Pons (tissue), 1 donor: ENCODE measurements at places on chromosomes 6 and 20.

- no peak for DNase-seq
Measured at GRCh38 chr20:25207149-25207959, 11.8 kb downstream of the ENTPD6 start.

DNA sequence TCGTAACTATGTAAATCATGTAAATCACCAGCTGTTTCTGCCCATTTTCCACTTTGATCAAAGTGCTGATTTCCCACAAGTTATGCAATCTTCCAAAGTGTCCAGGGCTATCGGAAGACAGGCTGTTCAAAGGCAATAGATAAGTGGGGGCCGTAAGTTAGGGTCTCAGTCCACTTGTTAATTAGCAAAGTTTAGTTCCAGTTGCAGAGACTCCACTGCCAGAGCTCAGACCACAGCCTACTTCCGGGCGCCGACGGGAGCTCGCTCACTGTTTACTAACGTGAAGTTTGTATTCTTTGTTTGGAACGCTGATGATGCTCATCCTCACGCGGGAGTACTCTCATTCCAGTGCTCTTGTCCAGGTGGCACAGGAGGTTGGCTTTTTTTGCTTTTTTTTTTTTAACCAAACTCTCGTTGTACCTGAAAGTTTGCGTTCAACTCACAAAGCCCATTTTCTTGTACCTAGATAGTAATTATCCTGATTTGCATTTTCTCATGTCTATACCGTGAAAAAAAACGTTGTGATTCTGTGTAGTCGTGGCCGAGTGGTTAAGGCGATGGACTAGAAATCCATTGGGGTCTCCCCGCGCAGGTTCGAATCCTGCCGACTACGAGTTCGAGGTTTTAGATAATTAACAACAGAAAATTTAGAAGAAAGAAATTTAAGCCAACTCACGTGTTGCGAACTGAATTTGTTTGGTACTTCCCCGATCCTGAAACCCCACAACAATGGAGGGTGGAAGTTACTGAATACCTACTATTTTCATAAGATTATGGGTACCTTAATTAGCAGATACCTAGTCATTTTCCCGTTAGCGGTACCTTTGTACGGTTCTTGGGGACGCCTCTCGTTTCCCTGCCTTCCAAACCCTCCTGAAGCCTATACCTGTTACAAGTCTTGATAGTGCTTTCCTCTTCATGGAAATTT, 29.9 kb upstream of the ZNF184 start:
- peak; percentile 47 for DNase-seq

DNA sequence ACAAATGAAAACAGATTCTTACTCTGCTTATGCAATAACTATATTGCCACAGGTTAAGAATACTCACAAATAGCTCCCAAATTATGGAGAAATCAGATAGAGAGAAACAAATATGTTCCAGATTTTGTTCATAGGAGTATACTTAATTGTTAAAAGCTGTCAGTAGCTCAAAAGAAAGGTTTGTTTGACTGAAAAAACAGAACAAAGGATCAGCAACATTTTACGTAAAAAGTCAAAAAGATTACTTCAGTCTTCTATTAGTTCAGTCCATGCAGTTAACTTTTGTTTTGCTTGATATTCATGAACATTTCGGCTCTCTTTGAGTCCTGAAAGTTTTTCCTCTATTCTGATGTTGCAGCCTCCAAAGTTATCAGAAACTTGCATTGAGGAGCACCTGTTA, 13.4 kb upstream of the NANP start:
- no peak for DNase-seq

- DNase-seq = no peak
Measured at GRCh38 chr20:56955680-56956079, 310.8 kb downstream of the BMP7 start.

DNA sequence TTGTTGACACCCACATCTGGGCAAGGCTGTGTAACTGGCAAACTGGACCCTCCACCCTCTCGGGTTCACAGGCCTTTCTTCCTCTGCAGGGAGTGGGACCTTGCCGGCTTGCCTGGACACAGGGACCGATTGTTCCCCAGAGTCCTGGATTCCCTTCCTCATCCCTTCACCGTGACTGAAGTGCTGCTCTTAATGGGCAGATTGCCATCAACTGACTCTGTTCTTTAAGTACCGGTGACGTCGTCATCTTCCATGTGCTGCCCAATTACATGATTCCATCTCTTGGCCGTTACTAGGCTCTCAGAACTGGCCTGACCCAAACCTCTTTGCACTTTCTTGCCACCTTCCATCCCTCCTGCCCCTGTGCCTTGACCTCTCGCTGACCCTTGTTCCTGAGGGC, 85.4 kb downstream of the EYA4 start:
- DNase-seq = no peak

DNA sequence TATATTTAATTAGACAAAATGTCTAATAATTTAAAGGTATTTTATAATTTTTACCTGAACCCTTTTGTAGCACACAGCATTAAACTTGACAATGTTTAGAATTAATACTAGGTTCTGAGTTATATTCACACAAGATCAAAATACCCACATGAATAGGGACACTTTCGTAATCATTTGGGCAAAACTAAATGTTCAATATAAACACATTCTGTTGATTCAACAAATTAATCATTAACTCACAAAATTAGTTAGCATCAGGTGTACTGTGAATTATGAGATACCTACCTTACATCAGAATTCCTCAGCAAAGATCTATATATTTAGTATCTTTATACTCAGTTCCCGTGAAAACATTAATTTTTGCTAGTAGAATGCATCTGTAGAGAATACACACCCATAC, 481.5 kb upstream of the MANEA start:
- no peak for DNase-seq

GRCh38 chr6:127423921-127424320, 35.3 kb downstream of the KIAA0408 start:
- DNase-seq = no peak

- DNase-seq = peak; percentile 90
Measured at GRCh38 chr20:62668441-62669027, 26.2 kb downstream of the SLCO4A1 start.

- no peak for DNase-seq
Measured at GRCh38 chr6:72826744-72827438, 205.0 kb downstream of the KCNQ5 start.

- DNase-seq = peak; percentile 39
Measured at GRCh38 chr20:38290829-38291814, 12.8 kb upstream of the BPI start.

DNA sequence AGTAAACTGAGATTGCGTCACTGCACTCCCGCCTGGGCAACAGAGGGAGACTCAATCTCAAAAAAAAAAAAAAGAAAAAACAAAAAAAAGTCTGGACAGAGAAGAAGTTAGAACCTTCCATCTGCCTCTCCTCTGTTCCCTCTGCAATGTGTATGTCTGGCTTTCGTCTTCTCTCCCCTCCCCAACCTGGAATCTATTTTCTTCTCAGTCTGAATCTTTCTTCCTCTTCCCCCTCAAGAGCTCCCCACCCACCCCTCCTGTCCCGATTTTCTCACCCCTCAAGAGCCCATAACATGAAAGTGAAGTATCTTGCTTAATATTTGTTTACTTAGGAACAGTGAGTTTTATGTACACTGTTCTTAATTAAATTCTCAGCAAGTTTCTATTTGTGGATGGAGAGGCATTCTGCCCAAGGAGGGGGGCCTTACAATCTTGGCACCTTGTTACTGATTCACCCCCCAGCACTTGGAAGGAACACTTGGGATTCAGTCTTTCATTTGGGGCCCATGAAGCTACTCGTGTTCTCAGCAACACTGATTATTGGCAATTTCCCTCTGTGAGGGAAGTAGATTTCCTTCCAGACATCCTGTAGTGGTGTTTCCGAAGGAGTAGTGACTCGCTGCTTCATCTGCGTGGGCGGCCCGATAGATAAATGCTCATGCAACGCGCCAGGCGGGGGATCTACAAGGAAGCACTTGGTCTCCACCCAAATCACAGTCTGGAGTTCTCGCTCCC, 69.3 kb upstream of the SRSF6 start:
- DNase-seq = no peak

- DNase-seq = peak; percentile 28
Measured at GRCh38 chr6:112906726-112907125, 559.6 kb downstream of the RFPL4B start.

GRCh38 chr6:100968949-100969348, 87.8 kb upstream of the ASCC3 start:
- DNase-seq = no peak

- DNase-seq = no peak
Measured at GRCh38 chr6:155013457-155013876, 18.4 kb downstream of the TIAM2 start.

DNA sequence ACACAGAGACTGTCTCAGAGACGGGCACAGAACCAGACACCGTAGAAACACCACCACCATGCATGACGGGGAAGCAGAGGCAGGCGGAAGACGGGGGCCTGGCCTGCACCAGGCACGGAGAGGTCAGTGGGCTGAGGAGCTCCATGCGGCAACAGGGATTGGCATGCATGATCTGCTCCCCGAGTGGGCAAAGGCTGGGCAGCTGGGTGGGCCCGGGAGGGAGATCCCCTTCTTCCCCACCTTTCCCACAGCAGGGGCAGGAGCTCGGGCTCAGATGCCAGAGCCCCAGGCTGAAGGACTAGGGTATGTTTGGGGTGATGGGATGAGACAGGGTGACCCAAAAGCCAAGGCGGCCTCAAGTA, 43.2 kb downstream of the RAB44 start:
- no peak for DNase-seq

GRCh38 chr6:49151957-49152356, 311.1 kb downstream of the MMUT start:
- DNase-seq = no peak

DNA sequence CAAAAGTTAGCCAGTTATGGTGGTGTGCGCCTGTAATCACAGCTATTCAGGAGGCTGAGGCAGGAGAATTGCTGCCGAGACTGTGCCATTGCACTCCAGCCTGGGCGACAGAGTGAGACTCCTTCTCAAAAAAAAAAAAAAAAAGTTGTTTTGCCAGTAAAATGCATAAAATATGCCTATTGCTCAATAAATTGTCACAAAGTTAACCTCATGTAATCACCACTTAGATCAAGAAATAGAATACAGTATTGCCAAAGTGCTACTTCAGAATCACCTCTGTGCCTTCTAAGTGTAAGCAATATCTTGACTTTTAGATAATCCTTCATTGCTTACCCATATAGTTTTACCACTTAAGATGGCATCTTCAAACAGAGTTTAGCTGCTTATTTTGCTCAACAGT, 80.7 kb downstream of the TRMT11 start:
- no peak for DNase-seq

DNA sequence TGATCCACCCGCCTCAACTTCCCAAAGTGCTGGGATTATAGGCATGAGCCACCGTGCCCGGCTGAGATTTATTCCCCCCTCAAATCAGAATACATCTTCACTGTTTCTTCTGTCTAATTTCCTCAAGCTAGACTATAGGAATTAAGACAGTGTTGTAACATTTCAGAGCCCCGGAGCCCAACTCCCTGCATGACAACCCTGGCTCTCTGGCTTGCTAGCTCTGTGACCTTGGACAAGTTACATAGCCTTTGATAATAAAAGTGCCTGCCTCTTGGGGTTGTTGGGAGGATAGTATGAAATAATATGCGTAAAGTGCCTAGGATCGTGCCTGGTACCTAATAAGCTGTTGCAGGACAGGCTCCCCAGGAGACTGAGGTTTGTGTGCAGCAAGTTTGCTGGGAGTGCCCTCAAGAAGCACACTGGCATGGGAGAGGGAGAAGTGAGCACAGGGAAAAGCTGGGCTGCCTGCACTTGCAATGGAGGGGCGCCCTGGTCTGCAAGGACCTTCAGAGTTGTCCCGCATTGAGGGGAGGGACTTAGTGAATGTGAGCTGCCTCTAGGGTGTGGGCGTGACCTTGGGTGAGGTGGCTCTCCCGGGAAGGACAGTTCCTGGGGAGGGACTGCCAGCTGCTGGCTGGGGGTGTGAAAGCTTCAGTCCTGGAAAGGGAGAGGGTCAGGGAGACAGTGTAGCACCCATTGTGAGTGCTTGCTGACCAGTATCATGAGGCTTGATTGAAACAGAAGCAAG, 43.4 kb downstream of the TAF8 start:
- DNase-seq = no peak

GRCh38 chr6:92708945-92709344, 710.4 kb downstream of the EPHA7 start:
- no peak for DNase-seq

- DNase-seq = no peak
Measured at GRCh38 chr6:139308936-139309603, 17.3 kb upstream of the TXLNB start.

DNA sequence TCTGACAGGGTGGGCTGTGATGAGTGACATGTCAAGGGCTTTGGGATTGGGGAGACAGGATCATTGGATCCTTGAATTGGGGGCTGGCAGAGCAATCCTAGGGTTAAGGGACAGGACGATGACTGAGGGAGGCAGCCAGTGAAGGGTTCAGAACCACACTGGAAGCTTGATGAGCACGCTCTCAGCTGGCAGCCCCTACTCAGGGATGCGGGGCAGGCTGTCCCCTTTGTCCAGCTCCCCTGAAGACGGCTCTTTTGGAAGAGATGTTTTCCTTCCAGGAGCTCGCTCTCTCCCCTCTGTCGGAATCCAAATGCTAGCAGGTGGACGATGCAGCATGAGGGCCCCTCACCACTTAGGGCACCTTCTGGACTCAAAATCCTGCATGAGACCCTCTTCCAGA, 8.4 kb downstream of the TGM3 start:
- no peak for DNase-seq

GRCh38 chr20:33233129-33233774, 2.5 kb upstream of the BPIFA1 start:
- no peak for DNase-seq
